ENCODE measurements at places on chromosomes 5 and 9.

GRCh38 chr5:175385691-175386362, 58.2 kb downstream of the DRD1 start:
- DNase-seq = no peak

GRCh38 chr5:120306303-120306702, 157.8 kb upstream of the PRR16 start:
- DNase-seq = no peak

GRCh38 chr9:87305151-87305550, 192.5 kb upstream of the DAPK1 start:
- DNase-seq = no peak

GRCh38 chr9:96460470-96460869, 10.5 kb downstream of the HABP4 start:
- DNase-seq = no peak

GRCh38 chr9:78097541-78097940, 65.9 kb upstream of the GNAQ start:
- no peak for DNase-seq

DNA sequence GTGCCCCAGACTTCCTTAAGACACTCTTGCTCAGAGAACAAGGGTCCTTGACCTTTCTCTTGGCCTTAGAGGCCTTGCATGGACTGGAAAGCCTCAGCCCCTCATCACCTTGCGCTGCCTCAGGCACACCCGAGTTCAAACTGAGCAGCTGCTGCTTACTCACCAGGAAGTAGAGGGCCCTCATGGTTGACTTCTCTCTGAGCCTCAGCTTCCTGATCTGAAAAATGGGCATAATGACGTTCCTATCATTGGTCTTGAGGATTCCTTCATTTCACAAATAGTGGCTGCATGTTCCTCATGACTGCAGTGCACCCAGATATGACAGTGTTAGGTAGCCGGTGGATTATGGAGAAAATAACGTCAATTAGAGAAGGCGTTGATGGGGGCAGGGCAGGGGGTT, 28.6 kb downstream of the IER5L start:
- no peak for DNase-seq

DNA sequence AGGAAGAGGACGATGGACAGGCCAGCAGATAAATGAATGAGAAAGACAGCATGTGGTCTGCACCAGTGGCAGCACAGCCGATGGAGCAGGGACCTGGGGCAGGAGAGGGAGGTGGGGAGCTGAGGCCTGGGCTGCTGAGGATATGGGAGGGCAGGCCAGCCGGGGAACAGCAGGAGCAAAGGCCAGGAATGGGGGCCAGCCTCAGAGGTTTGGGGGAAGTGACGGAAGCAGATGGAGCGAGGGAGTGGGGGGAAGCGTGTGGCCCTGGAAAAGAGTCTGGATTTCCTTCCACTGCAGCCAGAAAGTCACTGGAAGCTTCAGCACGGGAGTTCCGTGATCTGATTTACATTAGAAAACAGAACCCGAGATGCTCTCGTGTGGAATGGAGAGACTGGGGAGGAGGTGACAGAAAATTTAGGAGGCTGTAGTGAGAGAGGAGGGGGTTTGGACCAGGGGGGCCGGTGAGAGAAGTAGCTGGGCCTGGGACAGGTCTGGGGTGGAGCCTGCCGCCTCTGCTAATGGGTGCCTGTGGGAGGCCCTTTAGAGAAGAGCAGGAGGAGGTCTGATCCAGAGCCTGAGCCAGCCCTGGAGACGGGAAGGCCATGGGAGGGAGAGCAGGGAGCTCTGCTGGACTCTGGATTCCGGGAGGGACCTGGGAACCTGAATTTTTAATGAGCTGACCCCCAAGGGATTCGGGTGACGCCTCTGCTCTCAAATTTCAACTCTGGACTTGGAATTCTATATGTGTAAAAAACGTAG, 65.4 kb downstream of the TSPAN17 start:
- DNase-seq = no peak

DNA sequence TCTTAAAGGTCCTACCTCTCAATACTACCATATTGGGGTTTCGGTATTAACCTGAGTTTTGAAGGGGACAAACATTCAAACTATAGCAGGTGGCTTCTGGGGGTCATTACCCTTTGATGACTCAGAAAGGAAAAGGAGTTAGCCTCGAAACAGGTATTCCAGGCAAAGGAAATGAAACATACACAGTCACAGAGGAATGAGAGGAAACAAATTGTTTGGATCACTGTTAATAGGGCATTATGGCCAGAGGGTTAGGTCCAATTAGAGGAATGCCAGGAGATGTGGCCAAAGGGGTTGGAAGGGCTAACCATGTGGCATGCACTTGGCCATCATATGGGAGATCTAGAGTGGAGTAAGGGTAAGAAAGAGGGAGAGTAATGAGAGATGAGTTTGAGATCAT, 23.9 kb upstream of the NIM1K start:
- DNase-seq = no peak

GRCh38 chr5:177132136-177133095, 1.2 kb upstream of the NSD1 start:
- no peak for DNase-seq

- no peak for DNase-seq
Observed at GRCh38 chr5:129079496-129079895, 15.1 kb upstream of the ISOC1 start.

DNA sequence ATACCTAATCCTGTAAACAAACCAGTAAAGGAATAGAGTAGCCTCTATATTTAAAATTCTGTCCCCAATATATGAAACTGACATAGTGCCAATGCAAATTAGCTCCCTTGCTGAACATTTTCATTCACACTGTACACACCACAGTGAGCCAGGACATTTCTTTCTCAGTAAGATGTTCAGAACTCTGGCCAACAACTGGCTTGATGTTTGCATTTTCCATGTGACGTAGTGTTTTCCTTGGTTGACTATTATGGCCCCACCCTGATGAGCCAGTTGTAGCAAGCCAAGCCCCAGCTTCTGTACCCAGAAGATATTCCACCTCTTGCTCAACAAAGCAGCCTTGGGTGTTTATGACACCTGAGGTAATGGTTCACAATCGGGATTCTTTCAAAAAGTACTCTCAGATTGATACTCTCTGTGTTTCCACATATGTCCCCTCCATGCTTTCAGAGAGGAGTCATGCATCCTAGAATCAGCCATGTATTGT, 17.7 kb upstream of the ANXA1 start:
- DNase-seq = no peak

GRCh38 chr9:20989923-20990341, 41.5 kb downstream of the HACD4 start:
- DNase-seq = no peak

- no peak for DNase-seq
Observed at GRCh38 chr5:41416336-41416735, 94.1 kb downstream of the PLCXD3 start.

DNA sequence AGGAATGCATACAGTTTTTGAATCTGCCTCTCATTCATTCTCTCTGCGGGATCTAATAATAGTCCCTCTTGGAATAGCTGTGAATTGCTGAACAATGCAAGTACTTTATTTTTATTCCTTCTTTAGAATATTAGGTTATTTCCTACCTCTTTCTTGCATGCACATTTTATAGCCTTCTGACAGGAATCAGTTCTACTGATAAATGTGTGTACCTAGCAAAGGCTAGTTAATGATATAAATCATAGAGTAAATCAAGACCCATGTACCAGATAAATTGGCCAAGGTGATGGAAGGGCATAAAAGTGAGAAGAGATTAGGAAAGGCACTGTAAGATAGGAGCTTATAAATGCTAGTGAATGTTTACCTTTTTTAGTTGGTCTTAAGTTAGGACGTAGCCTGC, 19.2 kb upstream of the UGCG start:
- DNase-seq = no peak

- DNase-seq = peak; percentile 45
Observed at GRCh38 chr9:78031893-78032729, 500 bp upstream of the GNAQ start.

- DNase-seq = no peak
Observed at GRCh38 chr9:123423311-123423640, 67.3 kb downstream of the CRB2 start.

DNA sequence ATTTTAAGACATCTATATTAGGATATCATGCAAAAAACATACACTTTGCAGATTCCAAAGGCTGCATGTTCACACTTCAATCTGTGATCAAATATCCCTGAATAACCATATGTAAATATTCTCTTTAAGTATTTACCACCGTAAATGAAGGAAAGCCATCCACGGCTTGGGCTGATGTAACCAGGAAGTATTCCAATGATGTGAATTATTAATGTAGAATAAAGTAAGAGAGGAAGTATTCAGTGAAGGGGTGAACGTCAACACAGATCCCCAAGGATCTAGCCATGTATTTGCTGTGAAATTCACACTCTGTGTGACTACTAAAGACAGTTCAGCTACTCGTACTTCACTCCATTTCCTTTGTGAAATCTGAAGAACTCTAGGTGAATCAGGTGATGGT, 75.2 kb downstream of the CDH6 start:
- no peak for DNase-seq

DNA sequence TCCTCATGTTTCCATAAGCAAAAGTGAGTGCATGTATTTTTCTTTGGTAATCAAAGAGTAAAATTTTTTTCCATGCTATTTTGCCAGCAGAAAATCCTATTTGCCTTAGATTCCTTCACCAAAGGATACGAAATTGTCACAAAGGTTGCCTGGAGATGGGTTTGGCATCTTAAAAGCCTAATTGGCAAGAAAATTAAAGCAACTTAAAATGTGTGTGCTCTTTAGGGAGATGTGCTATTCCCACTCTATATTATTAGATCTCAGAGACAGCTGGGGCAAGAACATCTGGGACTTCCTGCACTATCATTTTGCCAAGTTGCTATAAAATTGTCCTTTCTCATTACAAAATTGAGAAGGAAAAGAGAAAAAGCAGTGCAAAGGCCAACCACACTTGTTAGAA, 146.1 kb downstream of the PLCXD3 start:
- no peak for DNase-seq

DNA sequence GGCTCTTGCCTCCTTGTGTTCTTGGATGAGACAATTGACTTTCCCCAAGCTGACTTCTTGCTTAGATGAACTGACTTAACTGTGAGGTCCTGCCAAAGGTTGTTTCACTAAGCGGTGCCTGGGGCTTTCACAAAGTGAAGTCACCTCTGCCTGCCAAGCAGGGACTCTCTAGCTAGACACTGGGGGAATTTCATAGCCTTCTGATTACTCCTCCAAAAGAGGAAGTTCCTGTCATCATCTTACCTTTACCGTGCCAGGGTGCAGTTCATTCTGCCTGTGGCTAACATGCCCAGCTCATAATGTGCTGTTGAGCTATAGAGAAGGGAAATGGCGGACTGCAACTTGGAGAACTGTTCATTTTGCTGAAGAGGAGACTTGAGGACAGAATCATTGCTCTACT, 472.0 kb upstream of the WWC1 start:
- no peak for DNase-seq

- no peak for DNase-seq
Observed at GRCh38 chr5:9653811-9654210, 23.7 kb upstream of the TAS2R1 start.

DNA sequence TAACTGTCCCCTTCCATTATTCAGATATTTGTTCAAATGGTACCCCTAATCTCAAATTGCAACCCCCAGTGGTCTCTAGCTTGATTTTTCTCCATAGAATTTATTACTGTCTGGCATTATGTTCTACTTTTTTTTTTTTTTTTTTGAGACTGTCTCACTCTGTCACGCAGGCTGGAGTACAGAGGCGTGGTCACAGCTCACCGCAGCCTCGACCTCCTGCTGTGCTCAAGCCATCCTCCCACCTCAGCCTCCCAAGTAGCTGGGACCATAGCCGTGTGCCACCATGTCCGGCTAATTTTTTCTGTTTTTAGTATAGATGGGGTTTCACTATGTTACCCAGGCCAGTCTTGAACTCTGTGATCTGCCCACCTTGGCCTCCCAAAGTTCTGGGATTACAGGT, 2.0 kb upstream of the REEP5 start:
- DNase-seq = no peak

GRCh38 chr9:135883410-135884089, 23.8 kb downstream of the CAMSAP1 start:
- no peak for DNase-seq

DNA sequence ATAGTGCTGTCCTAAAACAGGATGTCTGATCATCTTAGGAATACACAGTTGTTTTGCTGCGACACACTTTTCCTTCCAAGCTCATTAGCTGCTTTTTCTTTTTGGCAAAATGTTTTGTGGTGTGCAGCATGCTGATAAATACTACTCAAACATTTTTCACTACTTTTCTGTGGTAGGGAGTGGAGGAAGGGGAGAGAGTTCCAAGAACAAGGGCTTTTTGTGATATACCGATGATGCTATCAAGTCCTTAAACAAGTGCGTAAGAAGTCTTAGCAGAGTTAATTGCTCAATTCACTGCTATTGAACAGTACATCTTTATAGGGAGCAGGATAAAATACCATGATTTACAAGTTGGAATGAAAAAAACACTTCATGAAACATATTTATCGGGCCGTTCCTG, 23.6 kb upstream of the TEK start:
- DNase-seq = no peak

- no peak for DNase-seq
Observed at GRCh38 chr9:114546851-114547250, 40.7 kb upstream of the ATP6V1G1 start.

- DNase-seq = no peak
Observed at GRCh38 chr5:134000091-134000511, 4.7 kb downstream of the VDAC1 start.

GRCh38 chr9:137138722-137139467, at the start of gene GRIN1:
TSS of gene GRIN1 (plus strand) at chr9:137139154. CDS start at chr9:137139487, 333 bp downstream.
- DNase-seq = no peak

GRCh38 chr9:95515272-95516113, 1.3 kb downstream of the PTCH1 start:
- DNase-seq = no peak

DNA sequence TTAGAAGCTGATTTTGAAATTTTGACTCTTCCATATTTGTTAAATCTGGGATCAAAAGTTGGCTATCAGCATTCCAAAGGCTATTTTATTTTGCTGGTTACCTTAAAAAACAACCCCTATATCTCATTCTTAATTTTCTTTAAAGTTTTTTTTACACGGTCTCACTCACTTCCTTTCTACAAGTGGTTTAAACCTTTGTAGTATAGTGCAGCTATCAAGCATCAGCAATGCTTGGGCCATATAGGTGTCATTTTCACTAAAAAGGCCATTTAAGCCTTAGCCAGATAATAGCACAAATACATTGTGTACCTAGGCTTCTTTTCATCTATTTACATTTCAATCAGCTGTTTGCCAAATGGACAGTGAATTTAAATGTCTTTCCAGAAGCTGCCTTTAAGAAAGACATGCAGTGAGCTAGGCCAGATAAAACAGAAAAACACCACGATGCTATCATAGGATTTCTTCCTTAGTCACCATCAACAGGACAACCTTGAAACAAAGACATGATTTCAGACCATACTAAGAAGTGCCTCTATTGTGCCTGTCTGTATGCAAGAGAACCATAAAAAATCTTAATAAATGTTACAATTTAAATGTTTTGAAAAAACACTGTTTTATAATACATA, 104.2 kb downstream of the RAPGEF6 start:
- DNase-seq = no peak

DNA sequence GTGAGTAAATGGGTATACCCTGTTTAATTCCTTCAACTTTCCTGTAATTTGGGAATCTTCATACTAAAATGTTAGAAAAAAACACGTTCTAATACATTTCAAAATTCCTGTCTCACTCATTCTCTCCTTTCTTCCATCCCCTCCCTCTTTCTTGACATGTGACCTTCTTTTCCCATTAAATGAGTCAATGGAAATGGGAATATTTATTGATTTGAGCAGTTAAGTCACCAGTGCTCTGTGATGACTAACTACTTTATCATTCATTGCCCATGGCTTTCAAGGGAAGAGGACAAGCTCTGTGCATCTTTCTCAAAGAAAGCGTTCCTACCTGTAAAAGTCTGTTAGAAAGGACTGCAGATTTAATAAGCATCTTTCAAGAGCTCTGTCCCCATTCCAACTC, 144.4 kb upstream of the MAP3K1 start:
- no peak for DNase-seq

- DNase-seq = no peak
Observed at GRCh38 chr5:78591972-78592700, 56.4 kb downstream of the LHFPL2 start.

Data from stimulated activated CD4-positive, alpha-beta T cell treated with anti-CD3 and anti-CD28 coated beads, Interleukin-12 subunit alpha, Interleukin-12 subunit beta, amount 100 ng/mL, for 48 hours (primary cell).